ENCODE measurements at places on chromosomes 1 and 21. TPM values are rescaled to one million over a fixed set of nuclear protein-coding genes. Genes with fewer than 3 reads are reported as not detected.
A peak's percentile ranks its signal among the peaks of the same experiment; 100 is the strongest.

DNA sequence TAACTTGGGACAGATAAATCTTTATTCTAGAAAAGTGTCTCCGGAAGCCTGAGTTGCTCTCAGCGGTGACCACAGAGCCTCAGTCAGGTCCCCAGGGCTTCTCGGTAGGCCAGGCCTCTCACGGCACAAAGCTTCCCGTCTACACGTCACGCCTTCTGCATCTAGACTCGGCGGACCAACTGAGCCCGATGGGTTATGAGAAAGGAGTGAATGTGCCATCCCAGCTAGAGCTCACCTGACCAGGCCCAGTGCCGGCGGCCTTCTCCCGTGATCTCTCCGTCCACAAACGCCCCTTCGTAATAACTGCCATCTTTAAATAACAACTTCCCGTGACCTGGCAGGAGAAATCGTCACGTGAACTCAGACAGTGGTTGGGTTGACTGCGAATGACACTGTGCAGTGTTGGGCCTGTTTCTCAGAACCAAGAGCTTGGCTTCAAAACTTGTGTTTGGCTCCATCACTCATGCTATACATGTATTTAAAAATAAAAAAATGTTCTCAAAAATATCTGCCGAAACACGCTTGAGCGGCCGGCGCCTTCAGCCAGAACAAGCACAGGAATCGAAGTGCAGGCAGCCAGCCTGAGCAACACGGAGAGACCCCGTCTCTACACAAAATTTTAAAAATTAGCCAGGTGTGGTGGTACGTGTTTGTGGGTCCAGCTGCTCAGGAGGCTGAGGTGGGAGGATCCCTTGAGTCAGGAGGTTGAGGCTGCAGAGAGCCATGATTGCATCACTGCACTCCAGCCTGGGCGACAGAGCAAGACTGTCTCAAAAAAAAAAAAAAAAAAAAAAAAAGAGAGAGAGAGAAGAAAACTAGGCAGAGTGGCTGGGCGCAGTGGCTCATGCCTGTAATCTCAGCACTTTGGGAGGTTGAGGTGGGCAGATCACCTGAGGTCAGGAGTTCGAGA lies 3.1 kb downstream of the MORN1 start:
- H3K4me1 ChIP-seq = no peaks in the 10 kb centered on the region
- peaks cover 4% of the 10 kb centered on the region for H3K36me3 ChIP-seq
- no peaks in the 10 kb centered on the region for H3K27me3 ChIP-seq
- no peak overlapping the region for H3K4me3 ChIP-seq
- DNase-seq = no peak

PTGER3 gene
- total RNA-seq = 9.0 TPM

GRCh38 chr1:38992412-38993111 lies 1.5 kb downstream of the AKIRIN1 start:
- peak overlapping the region; percentile 23 for H3K27ac ChIP-seq
- H3K4me1 ChIP-seq = peaks cover 3% of the 10 kb centered on the region
- H3K4me3 ChIP-seq = peak overlapping the region; percentile 88
- H3K27me3 ChIP-seq = no peaks in the 10 kb centered on the region
- H3K36me3 ChIP-seq = no peaks in the 10 kb centered on the region
- no peak for DNase-seq

USH2A gene
- total RNA-seq = 0.06 TPM

ADORA1 gene
- total RNA-seq = 4.9 TPM

DNA sequence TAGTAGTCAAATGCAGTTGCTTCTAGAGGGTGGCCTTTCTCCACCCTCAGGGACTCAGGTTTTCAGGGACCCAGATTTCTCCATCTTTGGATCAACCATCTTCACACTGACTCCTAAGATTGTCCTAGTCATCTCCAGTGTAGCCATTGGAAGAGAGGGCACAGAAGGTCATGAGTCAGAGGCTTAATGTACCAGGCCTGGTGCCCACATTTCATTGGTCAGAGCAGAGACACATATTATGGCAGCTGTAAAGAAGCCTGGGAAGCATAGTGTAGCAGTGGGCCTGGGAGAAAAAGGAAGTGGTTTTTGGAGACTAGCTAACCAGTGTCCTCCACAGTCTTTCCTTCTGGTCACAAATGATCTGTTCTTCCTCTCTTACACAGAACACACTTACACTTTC lies 122.5 kb downstream of the GIPC2 start:
- no peak overlapping the region for H3K27ac ChIP-seq
- DNase-seq = no peak
- no peaks in the 10 kb centered on the region for H3K36me3 ChIP-seq
- no peak overlapping the region for H3K4me3 ChIP-seq
- no peaks in the 10 kb centered on the region for H3K4me1 ChIP-seq

GRCh38 chr1:99516141-99516540 lies 129.8 kb upstream of the PALMD start:
- H3K27ac ChIP-seq = no peak overlapping the region
- no peak overlapping the region for H3K4me3 ChIP-seq
- no peaks in the 10 kb centered on the region for H3K36me3 ChIP-seq
- no peaks in the 10 kb centered on the region for H3K4me1 ChIP-seq

ATP6V0B gene
- total RNA-seq = 156 TPM

GRCh38 chr1:21956720-21957552 lies 19.8 kb upstream of the HSPG2 start:
- peak overlapping the region; percentile 43 for H3K27ac ChIP-seq
- H3K27me3 ChIP-seq = no peaks in the 10 kb centered on the region
- no peak overlapping the region for H3K4me3 ChIP-seq
- peak; percentile 95 for DNase-seq

DNA sequence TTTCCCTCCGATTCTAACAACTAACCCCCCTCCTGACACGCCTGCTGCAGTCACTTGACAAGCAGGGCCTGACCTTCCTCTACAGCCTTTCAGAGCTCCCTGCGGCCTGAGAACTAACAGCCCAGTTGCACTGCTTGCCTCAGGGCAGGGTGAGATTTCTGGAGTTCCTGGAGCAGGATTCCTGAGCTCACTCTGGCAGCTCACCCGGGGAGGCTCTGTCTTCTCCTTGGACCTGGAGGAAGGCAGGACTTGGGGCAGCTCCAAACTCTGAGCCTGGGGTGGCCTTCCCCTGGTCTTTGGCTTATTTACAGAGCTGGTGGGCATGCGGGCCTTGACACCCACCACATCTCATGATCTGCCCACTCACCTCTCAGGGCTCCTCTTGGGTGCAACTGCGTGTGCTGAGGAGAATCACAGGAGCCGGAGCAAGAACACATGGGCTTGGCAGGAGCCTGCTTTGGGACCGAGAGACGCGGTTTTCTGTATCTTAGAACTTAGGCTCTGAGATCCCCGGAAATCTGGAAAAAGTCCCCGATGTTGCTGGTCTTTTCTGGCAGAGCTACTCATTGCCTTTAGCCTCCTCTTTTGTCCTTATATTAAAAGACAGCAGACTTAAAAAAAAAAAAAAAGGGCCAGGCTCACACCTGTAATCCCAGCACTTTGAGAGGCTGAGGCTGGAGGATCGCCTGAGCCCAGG lies 13.1 kb upstream of the SLC25A34 start:
- no peaks in the 10 kb centered on the region for H3K4me1 ChIP-seq
- no peak overlapping the region for H3K27ac ChIP-seq
- no peak overlapping the region for H3K4me3 ChIP-seq

FAM76A gene
- total RNA-seq = 17.0 TPM

GRCh38 chr1:20212685-20213331 lies 26.5 kb upstream of the PLA2G2C start:
- H3K27me3 ChIP-seq = no peaks in the 10 kb centered on the region
- peaks cover 13% of the 10 kb centered on the region for H3K4me1 ChIP-seq
- peak overlapping the region; percentile 89 for H3K27ac ChIP-seq
- no peaks in the 10 kb centered on the region for H3K36me3 ChIP-seq
- DNase-seq = peak; percentile 93

IFT25 gene
- 29.9 TPM for total RNA-seq

CFHR2 gene
- not detected for total RNA-seq

DNA sequence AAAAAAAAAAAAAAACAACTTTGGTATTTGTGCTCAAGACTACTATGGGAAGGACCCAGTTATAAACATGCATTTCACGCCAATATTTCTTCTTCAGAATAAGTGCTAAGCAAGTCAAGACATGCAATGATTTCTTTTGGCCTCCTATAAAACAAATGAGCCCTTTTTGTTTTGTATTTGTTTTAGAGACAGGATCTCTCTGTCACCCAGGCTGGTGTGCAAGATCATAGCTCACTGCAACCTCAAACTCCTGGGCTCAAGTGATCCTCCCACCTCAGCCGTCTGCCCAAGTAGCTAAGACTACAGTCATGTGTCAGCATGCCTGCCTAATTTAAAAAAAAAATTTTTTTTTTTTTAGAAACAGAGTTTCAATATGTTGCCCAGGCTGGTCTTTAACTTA lies 348.7 kb downstream of the PCP4 start:
- no peaks in the 10 kb centered on the region for H3K27me3 ChIP-seq
- H3K4me3 ChIP-seq = no peak overlapping the region
- no peaks in the 10 kb centered on the region for H3K4me1 ChIP-seq
- no peak overlapping the region for H3K27ac ChIP-seq

C2CD2 gene
- 25.6 TPM for total RNA-seq

GNAT2 gene
- not detected for total RNA-seq

- H3K4me3 ChIP-seq = no peak overlapping the region
- no peak overlapping the region for H3K27ac ChIP-seq
- no peaks in the 10 kb centered on the region for H3K4me1 ChIP-seq
- H3K27me3 ChIP-seq = no peaks in the 10 kb centered on the region
Observed at GRCh38 chr21:18157406-18157805, 87.2 kb upstream of the CHODL start.

DNA sequence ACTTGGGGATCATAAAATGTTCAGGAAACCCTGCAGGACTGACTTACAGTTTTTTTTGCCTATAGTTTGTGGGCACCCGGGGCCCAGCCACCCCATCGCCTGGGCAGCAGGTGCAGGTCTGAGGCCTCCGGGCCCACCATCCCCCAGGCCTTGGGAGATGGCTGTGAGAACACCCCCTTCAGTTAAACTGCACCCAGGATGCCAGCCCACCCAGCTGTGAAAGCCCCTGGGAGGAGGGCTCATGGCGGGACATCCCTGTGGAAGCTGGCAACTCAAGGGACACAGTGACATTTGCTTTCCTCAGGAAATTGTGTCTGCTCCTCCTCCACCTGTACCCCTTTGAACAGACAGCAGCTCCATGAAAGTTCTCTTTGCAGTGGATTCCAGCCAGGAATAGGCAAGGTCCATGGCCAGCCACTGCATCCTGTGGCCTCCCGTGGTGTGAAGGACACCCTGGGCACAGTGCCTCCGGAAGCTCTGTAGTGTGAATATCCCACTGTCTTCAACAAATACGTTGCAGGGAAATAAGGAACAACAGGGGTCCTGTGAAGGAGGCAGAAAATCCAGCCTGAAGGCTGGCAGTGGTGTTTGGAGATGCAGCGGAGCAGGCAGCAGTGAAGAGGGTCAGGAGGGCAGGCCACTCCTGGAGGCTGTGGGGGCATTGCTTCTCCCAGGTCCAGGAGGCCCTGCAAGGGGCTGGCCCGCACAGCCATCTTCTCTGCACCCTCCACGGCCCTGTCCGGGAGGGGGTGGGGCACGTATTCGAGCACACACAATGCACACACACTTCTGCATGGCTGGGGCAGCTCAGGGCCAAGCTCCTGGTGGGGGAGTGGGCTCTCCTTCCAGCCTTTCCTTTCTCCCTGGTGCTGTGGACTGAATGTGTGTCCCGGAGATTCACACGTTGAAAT lies 2.1 kb upstream of the OBSCN start:
- no peak overlapping the region for H3K4me3 ChIP-seq
- H3K27me3 ChIP-seq = no peaks in the 10 kb centered on the region
- peaks cover 3% of the 10 kb centered on the region for H3K4me1 ChIP-seq

KRTAP20-3 gene
- not detected for total RNA-seq

DNA sequence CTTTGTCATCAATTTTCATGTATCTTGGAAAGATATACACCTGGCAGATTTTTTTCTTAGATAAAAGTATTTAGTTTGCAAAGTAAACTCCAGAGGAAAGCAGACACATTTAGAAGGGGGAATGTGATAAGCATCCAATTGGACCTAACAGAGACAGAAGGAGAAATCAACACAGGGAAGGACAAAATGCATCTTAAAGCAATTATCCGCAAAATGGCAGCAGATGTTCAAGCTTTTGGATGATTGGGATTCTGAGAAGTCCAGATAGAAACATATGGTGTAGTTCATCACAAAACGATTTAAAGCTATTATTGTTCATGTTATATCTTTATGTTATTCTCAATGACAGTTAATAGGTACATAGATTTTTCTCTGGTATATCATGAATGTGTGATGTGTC lies 1153.1 kb upstream of the B3GALT2 start:
- H3K27ac ChIP-seq = no peak overlapping the region
- no peaks in the 10 kb centered on the region for H3K4me1 ChIP-seq
- DNase-seq = no peak
- H3K27me3 ChIP-seq = no peaks in the 10 kb centered on the region

GPA33 gene
- 0.28 TPM for total RNA-seq

SIPA1L2 gene
- 20.2 TPM for total RNA-seq

DNA sequence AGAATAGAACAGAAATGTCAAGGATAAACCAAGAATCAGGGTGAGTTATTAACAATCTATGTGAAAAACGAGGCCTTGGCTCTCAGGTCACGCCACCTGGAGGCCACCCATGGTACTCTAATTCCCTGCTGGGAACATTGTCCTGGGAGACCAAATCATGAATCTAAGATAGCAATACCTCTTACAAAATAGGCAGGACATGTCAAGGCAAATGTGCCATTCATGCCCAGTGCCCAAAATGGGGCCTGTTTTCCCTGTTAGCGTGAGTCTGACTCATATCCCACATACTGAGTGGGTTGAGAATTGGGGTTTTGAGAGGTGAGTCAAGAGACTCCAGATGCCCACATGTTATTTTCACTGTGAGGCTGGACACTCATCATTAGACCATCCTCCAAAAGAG lies 380.8 kb downstream of the HHIPL2 start:
- no peaks in the 10 kb centered on the region for H3K4me1 ChIP-seq
- no peaks in the 10 kb centered on the region for H3K27me3 ChIP-seq
- no peak overlapping the region for H3K27ac ChIP-seq
- DNase-seq = peak; percentile 9
- no peaks in the 10 kb centered on the region for H3K36me3 ChIP-seq
- H3K4me3 ChIP-seq = no peak overlapping the region

- no peaks in the 10 kb centered on the region for H3K36me3 ChIP-seq
- peak overlapping the region; percentile 22 for H3K4me3 ChIP-seq
- H3K4me1 ChIP-seq = no peaks in the 10 kb centered on the region
- no peak for DNase-seq
Observed at GRCh38 chr21:29940361-29940760, 565 bp upstream of the GRIK1 start.

MYOC gene
- total RNA-seq = 0.66 TPM

FMO3 gene
- 19.3 TPM for total RNA-seq

GRCh38 chr21:44924606-44925377 lies 4.1 kb upstream of the ITGB2 start:
- H3K27ac ChIP-seq = peak overlapping the region; percentile 27
- DNase-seq = no peak
- no peak overlapping the region for H3K4me3 ChIP-seq

DNA sequence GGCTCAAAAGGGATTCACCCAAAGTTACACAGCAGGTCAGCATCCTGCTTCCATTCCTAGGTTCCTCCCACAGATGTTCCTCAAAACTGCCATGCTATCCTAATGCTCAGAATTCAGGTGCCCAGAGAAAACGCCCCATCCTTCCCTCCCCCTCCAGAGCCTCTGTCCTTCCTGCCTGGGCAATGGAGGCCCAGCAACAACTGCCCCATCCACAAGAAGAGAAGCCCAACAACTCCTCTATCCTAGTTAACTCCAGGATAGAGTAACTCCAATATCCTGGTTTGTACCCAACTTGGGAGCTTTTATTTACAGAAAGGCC lies 16.9 kb downstream of the COL9A2 start:
- H3K4me3 ChIP-seq = no peak overlapping the region
- H3K36me3 ChIP-seq = no peaks in the 10 kb centered on the region
- DNase-seq = no peak
- H3K27me3 ChIP-seq = no peaks in the 10 kb centered on the region
- no peaks in the 10 kb centered on the region for H3K4me1 ChIP-seq

GRCh38 chr1:178543290-178543607 lies 30.3 kb downstream of the TEX35 start:
- peak overlapping the region; percentile 87 for H3K4me3 ChIP-seq
- no peak overlapping the region for H3K27ac ChIP-seq
